Substantia nigra (tissue), 51 donors: ENCODE measurements at places on chromosomes 7 and 10.
A peak's percentile ranks its signal among the peaks of the same experiment; 100 is the strongest.

GRCh38 chr7:115269486-115269885, 347.6 kb downstream of the MDFIC start:
- DNase-seq = no peak

- DNase-seq = no peak
Observed at GRCh38 chr10:37860494-37861190, 3.2 kb upstream of the ZNF248 start.

DNA sequence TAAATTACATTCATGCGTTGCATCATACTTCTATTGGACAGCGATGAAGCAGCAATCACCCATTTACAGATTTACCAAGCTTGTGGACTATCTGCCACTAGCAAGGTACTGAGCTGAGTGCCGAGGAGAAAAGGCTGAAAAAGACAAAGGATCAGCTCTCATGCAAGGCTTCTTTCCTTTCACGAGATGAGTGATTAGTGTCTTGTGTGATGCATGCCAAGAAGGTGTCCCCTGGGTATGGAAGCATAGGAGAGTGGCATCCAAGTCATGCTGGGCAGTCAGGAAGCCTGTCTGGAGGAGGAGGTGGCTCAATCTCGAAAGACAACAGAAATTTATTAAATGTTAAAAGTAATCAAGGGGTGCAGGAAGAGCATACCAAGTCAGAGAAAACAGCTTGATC, 40.9 kb downstream of the ACSM6 start:
- no peak for DNase-seq

DNA sequence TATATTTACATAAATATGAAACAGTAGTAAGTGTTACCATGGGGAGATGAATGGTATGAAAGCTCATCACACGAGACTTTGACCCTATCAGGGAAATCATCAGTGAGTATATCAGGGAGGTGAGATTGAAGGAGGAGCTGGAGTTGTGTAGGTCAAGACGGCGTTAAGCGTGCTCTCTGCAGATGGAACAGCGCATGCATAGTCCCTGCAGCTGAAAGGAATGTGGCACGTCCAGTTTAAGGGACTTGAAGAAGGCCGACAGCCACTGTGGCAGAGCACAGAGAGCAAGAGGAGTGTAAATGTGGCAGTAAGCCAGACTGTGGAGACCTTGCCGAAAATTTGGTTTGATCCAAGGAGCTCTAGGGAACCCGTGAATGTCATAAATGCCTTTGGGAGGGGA, 38.9 kb downstream of the POU6F2 start:
- DNase-seq = no peak

GRCh38 chr7:95730493-95731280, 41.7 kb upstream of the DYNC1I1 start:
- no peak for DNase-seq

- DNase-seq = no peak
Observed at GRCh38 chr10:38127812-38128211, 33.7 kb downstream of the ZNF37A start.

GRCh38 chr10:70404787-70405036, 767 bp downstream of the EIF4EBP2 start:
- DNase-seq = no peak

- no peak for DNase-seq
Observed at GRCh38 chr7:27097686-27098577, 2.1 kb upstream of the HOXA1 start.

- DNase-seq = peak; percentile 4
Observed at GRCh38 chr10:22230158-22230833, 12.5 kb upstream of the EBLN1 start.

GRCh38 chr10:84596585-84596984, 268.2 kb downstream of the CCSER2 start:
- no peak for DNase-seq

DNA sequence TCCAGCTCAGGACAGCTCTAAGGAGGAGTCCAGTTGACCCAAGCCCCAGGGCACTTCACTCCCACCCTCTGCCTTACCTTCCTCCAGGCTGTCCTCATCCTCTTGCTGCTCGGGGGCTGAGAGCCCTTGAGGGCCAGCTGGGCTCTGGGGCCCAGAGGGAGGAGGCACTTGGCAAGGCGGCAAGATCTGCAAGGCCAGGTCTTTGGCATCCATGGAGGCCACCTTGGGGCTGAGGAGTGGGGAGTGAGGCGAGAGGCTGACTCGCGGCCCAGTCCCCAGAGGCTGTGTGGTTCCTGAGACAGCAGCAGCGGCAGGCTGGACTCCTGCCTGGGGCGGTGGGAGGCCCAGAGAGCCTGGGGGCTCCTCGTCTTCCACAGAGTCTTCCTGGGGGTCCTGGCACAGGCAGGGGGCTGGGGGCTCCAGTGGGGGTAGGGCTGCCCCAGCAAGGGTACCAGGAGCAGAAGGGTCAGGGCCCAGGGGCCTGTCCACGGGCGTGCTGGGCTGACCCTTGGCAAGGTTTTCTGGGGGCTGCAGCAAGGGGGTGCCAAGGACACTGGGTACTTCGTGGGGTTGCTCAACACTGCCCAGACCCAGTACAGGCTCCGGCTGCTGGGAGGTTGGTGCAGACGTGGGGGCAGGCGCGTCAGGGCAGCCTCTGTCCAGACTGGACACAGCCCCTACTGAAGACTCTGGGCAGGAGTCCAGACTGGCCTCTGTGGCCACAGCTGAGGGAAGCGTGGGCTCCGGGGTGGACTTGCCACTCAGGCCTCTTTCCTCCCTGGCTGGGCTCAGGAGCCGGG, 6.5 kb downstream of the NACAD start:
- peak; percentile 69 for DNase-seq

DNA sequence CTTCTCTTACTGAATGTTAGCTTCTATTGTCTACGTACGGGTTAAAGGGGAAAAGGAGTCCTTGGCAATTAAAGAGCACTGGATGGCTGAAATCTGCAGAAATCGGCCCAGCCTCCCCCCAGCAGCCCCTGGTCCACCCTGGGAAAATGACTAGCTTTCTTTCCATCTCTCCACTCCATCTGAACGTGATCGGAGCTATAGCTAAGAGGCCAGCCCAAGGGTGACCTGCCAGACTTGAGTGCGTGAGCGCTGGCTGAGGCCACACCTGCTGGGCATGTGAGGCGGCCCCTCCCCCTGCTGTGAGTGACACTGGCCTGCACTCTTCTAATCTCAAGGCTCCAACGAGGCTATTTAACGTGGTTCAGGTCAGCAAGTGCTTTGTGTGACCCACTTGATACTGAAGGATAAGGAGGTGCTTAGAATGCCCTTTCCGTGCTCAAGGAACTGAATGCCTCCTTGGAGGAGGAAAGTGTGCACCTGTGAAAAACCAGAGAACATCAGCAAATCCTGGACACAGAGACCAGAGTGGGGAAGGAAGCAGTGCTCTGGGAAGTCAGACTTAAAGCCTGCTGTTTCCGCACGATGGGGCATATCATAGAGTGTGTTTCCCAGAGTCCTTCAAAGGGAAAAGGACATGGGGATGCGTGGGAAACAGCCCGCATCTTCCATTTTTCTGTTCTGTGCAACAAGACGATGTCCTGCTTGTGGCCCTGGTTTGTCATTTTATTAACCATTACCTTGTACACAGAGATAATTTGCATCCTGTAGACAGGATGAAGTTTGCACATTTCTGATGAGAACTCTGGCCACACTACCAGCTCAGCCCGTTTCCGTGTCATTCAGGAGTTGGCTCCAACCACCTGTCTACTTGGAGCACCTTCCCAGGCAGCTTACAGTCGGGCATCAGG, 12.5 kb upstream of the MNX1 start:
- DNase-seq = no peak

- DNase-seq = no peak
Observed at GRCh38 chr7:45638916-45639315, 64.7 kb downstream of the ADCY1 start.

DNA sequence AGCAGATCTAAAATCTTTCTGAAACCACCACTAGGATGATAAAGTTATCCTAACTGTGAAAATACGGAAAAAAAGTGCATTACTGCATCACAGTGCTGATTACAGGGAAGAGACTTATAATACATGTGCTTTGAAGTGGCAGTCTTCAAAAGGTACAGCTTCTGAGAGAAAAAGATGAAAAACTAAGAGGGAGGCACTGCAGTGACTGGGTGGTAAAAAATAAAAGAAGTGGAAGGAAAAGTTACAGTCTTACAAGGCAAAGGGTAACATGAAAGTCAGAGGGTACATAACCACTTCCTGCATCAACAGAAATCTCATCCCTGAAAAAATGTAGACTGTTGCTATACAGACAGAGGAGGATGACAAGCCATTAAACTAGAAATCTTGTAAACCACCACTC, 465.3 kb downstream of the ACTR3B start:
- DNase-seq = no peak

GRCh38 chr7:16034353-16034752, 347.9 kb upstream of the MEOX2 start:
- no peak for DNase-seq

DNA sequence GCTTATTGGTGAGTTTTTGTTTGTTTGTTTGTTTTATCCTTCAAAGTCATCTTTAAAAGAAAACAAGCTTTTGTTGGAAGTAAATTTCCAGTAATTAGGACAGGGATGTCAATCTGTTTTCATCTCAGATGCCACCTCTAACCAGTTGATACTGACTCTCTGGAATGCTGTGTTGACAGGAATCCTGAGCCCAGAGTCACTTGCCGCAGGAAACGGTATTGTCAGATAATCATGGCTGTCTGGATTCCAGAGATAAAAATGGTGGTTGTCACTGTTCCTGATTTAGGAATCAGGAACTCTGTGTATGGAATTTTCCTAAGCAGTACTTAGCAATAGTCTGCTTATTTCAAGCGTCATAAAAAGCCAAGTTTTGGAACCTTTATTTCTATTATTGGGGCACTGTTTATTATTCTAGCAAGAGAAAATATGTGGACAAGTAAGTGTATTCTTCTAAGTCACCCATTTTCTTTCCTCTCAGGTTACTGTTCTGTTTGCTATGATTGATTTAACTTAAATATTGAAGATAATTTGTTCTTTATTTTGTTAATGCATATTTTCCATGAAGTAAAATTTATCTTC, 39.2 kb downstream of the CDC123 start:
- no peak for DNase-seq

DNA sequence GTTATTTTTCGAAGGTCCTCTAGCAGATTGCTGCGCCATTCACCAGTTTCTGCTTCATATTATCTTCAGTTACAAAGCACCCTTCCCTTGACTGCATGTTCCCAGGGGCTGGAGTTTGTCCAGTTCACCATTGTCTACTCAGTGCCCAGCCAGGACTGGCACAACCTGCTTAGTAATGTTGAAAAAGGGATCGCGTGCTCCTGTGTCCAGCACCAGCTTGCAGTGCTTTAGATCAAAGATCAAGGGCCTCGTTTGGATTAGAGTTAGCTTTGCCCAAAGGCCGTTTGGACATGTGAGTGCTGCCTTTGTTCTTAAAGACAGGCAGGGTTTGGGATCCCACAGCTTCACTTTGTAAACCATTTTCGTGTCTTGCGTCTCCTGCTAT, 867 bp downstream of the ATP6V0E2 start:
- DNase-seq = no peak

DNA sequence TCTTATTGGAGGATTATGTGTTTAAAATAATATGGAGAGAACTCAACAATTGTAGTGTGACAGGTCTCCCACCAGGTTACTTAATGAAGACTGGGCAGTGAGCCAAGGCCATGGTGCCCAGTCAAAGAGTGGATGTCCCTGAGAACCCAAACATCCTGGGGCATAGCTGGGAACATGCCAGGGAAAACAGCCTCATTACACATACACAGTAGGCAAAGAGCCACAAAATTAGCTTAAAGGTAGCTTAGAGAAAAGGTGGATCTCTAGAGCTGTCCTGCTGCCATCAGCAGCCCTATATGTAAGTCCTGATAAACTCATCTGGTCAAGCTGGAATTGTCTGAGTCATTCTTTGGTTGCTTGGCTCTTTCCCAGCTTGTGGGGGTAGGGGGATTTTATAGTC, 287.8 kb downstream of the PHF14 start:
- no peak for DNase-seq

DNA sequence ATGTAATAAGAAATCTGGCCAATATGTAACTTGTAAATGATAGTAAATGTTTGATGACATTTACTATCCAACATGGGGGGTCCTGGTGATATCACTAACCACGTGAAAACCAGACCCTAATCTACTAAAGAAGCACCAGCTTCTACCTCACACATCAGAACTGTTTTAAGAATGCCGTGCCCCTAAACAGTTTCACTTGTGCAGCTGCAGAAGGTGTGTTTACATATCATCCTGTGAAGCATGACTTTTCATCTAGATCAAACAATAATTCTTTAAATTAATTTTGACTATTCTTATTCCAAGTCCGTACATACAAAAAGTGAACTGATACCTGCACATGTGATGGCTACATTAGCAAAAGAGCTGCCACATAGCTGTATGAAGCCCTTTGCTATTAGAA, 61.0 kb downstream of the STEAP1B start:
- no peak for DNase-seq

- DNase-seq = peak; percentile 40
Observed at GRCh38 chr7:55965805-55966421, 1.5 kb downstream of the NIPSNAP2 start.

DNA sequence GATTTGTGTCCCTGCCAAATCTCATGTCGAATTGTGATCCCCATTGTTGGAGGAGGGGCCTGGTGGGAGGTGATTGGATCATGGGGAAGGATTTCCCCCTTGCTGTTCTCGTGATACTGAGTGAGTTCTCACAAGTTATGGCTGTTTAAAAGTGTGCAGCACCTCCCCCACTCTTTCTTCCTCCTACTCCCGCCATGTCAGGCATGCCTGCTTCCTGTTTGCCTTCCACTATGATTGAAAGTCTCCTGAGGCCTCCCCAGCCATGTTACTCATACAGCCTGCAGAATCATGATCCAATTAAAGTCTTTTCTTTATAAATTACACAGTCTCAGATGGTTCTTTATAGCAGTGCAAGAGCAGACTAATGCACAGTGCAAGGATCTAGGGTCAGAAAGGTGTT, 75.4 kb downstream of the CALD1 start:
- no peak for DNase-seq

- no peak for DNase-seq
Observed at GRCh38 chr10:76488602-76489001, 1057.2 kb downstream of the LRMDA start.

GRCh38 chr7:14626076-14626475, 276.5 kb downstream of the DGKB start:
- DNase-seq = no peak

GRCh38 chr10:119112056-119112455, 8.1 kb downstream of the DENND10 start:
- DNase-seq = no peak

DNA sequence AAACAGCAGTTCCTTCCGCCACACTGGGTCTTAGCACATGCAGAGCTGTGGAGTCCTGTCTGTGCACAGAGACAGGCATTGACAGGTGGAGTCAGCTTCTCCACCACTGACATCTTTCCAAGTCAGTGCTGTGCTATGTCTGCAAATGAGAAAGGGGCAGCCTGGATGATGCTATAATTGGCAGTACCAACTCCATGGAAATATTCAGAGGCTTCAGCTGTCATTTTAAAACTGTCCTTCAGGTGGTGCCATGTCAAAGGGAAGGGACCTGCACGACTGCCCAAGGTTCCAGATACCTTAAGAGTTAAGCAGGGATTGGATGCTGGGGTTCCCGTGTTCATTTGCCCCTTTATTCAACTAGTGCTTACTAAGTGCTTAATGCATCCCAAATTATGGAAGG, 258.0 kb upstream of the PRKCQ start:
- no peak for DNase-seq

GRCh38 chr10:112176543-112176942, 7.0 kb downstream of the GPAM start:
- DNase-seq = no peak

GRCh38 chr10:133087045-133087678, 562 bp upstream of the ADGRA1 start:
- DNase-seq = no peak
